ENCODE measurements at places on chromosomes 2 and 18.

DNA sequence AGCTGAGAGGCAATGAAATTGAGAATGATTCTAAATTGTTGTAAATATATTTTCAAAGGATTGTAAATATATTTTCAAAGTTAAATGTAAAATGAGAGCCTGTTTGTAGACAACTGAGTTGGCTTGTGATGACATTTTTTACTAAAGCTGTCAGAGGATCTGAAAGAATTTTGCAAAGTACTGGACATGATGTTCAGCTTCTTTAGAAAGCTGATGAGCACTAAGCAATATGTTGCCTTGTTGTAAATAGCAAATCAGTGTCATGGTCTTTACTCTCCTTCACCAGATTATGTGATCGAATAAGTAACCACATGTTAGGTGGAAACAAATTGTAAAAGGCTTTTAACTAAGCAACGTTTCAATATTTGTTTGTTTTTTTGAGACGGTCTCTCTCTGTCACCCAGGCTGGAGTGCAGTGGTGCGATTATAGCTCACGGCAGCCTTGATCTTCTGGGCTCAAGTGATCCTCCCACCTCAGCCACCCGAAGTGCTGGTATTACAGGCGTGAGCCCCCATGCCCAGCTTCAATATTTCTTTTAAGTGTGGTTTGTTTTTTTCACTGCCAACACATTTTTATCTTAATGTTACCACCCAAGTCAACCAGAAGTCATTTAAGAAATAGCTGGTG is 44.0 kb downstream of the E2F6 start:
- DNase-seq = no peak

GRCh38 chr2:88022669-88022921 is 6.2 kb upstream of the RNU2-63P start:
- DNase-seq = no peak

GRCh38 chr2:20027705-20028434 is 15.4 kb upstream of the MATN3 start:
- DNase-seq = no peak

DNA sequence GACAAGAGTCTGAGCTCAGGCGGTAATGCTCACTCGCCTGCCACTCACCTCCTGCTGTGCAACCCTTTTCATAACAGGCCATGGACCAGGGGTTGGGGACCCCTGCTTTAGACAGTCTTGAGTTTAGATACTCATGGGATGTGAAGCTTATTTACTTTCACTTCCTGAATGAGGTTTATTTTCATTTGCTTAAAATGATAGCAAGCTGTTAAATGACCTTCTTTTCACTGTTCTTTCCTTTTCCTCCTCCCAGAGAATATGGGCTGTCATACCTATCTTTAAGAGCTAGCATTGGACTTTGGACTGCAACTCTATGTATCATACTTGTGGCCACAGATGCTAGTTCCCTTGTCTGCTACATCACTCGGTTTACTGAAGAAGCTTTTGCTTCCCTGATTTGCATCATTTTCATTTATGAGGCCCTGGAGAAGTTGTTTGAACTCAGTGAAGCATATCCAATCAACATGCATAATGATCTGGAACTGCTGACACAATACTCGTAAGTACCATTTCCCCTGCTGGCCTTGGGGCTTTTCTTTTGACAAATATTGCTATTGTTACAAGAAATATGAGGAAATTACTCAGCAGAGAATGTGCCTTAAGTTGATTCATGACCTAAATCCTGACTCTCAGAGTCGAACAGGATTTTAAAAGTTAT is 168.5 kb downstream of the DPP4 start:
- DNase-seq = no peak

GRCh38 chr2:953408-953807 is 2.8 kb downstream of the SNTG2 start:
- DNase-seq = no peak

DNA sequence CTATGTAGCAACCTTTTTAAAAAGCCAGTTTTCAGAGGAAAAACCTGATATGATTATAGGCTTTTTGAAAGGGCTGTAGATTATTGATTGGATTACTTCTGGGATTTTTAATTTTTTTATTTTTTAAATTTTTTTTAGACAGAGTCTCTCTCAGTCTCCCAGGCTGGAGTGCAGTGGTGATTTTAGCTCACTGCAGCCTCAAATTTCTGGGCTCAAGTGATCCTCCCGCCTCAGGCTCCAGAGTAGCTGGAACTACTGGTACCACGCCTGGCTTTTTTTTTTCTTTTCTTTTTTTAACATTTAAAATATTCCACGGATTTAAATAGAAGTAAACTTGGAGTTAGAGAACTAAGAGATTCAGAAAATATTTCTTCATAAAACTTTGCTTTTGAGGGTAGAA is 1.2 kb downstream of the MRPL19 start:
- DNase-seq = no peak

- no peak for DNase-seq
Observed at GRCh38 chr2:45070113-45070652, 60.9 kb upstream of the SIX2 start.

DNA sequence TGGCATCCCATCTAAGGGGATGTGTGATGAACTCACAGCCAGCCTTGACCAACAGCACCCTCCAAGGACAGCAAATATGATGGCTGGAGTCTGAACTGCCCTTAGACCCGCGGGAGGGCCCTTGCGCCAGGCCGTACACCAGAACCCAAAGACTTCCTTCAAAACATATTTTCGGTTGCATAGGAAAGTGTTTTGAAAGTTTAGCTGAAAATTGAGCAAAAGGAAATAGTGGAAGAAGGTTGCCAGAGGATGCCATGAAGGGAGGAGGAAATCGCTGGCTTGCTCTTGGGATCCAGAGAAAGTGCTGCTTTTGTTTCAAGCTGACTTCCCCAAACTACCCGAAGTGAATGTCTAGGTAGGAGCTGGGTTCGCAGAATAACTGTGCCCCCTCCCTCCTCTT is 61.3 kb downstream of the IL1R2 start:
- no peak for DNase-seq

DNA sequence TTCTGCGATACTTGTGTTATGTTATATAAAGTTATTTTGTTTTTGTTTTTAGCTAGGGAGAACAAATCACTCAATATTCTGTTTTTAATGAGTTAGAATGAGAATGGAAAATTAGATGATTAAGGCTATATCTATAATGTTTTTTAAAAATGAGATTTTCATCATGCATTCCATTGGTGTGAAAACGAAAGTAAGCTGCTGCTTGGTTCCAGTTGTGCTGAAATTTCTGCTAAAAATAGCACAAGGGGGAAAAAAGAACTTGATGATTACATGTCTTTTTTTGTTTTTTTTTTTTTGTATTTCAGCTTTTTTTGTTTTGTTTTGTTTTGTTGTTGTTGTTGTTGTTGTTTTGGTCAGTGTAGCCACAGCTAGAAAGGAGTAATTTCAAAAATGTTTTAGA is 242.6 kb upstream of the KCNJ3 start:
- no peak for DNase-seq

GRCh38 chr2:157363612-157364101 is 38.0 kb upstream of the ERMN start:
- DNase-seq = no peak

DNA sequence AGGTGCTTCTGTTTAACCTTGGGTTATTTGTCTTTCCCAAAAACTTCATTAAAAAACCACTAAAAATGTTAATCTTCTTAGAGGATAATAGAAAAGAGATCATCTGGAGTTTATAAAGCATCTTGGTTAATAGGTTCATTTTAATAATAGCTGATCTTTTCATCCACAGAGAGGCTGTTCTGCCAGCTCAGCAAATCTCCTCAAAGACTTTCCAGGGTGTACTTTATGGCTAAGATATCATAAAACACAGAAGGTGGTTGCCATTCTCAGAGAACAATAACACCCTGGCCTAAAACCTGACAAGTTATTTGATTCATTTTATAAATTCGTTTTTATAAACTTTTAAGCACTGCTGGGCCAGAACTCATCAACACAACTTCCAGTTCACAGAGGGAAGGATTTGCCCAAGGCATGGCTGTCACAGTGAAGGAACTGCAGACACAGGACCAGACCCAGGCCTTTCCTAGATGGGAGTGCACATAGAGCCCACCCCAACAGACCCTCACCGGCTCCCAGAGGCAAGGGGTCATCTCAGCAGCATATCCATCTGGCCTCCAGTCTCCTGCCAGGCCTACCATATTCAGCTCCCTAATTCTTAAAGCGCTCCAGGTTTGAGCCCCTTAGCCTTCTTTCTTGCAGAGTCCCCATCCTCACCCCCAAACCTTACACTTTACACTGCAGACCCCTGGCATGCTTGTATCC is 203.4 kb upstream of the RAB6C start:
- DNase-seq = no peak

DNA sequence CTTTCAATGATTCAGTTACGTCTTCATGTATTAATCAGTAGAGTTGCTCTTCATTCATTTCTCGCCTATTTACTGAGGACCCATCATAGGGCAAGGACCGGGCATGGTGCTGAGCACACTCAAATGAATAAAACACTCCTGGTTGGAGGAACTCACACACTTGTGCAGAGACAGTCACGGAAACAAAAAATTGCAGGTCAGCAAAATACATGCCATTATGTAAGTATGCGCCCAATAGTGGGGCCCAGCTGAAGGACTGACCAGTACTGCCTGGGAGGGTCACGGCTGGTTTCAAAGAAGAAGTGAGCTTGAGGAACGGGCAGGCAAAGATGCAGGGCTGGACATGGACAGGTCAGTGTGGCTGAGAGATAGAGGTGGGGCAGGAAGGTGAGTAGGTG is 102.9 kb downstream of the DDX1 start:
- no peak for DNase-seq

- no peak for DNase-seq
Observed at GRCh38 chr2:118846442-118846952, 951 bp downstream of the EN1 start.

Data from activated CD4-positive, CD25-positive, alpha-beta regulatory T cell (primary cell).